Cortex of kidney (tissue), 1 donor: ENCODE measurements at places on chromosomes 1 and 21.

- no peak for DNase-seq
Observed at GRCh38 chr1:51331206-51332100, 1.1 kb upstream of the TTC39A start.

DNA sequence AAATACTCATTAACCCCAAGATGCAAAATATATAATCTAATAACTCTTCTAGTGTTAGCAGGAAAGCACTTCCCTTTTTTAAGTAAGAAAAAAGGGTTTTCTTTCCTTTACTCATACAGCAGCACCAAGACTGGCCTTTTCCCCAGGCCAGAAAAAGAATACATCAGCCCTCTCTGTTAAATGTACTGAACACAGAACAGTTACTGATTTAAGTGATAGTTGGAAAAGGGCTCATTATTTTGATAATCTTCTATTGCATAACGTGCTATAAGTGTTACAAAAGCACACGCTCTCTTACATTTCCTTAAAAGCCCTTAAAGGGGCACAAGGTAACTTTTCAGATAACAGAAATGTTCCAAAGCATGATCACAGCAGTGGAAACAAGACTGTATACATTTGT, 142.9 kb downstream of the TIAM1 start:
- no peak for DNase-seq

DNA sequence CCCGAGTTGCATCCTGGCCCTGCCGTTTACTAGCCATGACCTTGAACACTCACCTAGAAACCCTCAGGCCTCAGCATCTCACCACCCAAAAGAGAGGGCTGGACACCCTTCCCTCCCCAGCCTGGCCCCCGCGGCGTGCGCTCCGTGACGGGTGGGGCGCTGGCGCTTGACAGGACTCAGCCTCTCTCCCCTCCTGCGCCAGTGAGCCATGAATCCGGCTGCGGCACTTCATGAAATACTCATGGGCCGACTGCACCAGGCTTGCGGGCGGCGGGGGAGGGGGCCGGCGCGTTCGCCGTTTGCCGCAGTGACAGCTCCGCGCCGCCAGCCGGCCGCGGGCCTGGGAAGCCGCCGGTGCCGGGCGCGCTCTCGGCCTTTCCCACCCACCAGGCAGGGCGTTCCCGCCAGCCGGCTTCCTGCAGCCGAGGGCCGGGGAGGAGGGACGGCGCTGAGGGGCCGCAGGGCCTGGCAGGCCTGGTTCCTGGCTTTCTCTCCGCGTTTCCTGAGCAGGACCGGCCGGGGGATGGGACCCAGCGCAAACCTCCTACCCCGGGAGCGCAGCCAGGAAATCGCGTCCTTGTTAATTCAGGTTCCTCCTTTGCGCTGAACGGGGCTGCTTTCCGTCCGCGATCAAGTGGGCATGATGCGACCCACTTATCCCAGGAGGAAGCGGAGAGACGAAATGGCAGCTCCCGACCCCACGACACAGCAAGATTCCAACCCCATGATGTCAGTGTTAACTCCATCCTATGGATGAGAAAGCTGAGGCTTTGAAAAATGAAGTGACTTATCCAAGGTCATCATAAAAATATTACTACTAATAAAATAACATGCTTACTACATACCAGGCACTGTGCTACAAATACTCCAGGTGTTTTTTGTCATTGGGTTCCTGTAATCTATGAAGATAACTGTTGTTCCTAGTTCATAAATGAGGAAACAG, 9.1 kb upstream of the LUZP1 start:
- no peak for DNase-seq

DNA sequence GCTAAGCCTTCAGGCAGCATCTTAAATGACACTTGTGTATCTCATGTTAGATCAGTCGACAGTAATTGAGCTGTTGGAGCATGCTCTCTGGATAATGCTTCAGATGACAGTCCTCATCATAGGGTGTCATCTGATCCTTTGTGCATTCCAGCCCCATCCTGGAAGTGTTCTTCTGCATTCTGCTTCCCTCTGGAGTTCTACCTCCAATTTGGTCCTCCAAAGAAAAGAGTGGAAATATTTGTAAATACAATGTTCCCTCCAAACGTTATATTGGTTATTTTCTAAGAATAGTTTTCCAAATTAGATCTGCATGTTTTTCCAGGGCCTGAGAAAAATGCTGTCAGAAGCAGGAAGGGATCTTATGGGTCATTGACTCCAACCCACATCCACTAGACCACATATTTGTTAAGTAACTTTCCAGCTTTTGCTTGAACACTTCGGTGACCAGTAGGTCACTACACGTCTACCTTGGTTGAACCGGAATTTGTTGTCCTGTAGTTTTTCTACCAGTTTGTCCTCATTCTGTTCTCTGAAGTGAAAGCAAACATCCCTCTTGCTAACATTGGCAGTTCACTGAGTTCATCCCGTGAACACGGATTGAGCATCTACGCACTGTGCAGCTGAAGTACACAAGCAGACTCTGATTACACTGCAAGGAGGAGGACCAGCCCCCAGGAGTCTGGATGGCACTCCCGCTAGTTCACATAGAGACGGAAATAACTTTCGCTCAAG, 136.0 kb downstream of the TLR5 start:
- no peak for DNase-seq

GRCh38 chr1:29380532-29380931, 144.2 kb downstream of the PTPRU start:
- no peak for DNase-seq

GRCh38 chr21:21230672-21231071, 232.5 kb downstream of the NCAM2 start:
- no peak for DNase-seq

- DNase-seq = no peak
Observed at GRCh38 chr1:109846162-109846561, 64.5 kb upstream of the CSF1 start.

DNA sequence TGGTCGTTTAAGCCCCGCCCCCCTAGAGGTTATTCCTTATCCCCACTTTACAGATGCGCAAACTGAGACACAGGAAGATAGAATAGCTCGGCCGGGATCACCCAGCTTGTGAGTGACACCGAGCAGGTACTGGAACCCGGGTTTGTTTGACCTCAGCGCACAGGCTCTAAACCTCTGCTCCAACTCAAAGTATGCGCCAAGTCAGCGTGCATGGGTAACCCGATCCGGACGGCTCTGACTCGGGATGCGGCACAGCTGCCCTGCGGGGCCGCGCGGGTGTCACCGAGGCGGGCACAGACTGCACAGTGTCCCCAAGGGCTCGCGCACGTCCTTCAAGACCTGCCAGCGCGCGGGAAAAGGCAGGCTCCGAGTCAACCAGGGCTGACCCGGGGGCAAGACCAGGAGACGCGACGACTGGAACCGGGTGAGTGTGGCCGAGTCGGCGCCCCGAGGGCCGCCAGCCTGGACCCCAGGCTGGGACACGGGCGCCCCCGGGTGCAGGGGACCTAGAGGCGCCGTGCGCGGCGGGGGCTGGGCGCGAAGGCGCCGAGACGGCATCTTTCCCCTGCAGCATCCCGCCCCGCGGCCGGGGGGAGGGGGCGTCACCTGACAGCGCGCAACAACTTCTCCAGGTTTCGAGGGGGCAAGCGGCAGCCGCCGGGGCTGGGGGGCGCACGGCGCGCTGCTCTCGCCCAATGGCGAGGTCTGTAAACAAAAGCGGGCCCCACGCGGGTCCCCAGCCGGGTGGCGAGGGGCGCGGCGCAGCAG, 101.9 kb upstream of the SOD1 start:
- DNase-seq = no peak

DNA sequence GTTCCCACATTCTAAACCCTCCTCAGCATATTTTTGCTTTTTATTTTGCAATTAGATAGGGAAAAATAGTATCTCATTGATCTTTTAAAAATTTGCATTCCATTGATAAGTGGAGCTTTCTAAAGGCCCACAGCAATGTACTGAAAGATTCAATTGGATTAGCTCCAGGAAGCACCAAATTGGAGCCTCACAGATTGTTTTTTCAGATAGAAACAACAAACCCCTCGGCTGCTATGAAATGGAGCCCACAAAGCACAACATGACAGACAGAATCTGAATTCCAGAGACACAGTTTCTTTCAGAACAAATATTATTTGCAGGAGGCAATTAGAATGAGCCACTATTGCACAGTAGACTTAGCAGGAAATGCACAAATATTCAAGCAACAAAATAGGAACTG, 58.9 kb upstream of the KIF26B start:
- DNase-seq = no peak

DNA sequence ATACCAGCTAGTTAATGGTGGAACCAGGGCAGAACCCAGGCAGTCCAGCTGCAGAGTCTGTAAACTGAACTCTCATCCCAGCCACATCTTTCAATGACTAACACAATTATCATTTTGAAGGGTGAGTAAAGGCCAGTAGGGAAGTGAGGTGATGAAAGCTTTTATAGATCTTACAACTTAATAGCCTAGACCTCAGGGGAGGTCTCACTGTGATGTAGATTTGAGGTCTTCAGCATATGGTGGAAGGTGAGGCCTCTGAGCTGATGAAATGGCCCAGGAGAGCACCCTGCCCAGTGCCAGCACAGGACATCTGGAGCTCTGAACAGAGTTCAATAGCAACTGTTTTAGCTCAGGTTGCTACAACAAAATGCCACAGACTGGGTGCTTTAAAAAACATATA, 44.8 kb upstream of the POU2F1 start:
- no peak for DNase-seq

DNA sequence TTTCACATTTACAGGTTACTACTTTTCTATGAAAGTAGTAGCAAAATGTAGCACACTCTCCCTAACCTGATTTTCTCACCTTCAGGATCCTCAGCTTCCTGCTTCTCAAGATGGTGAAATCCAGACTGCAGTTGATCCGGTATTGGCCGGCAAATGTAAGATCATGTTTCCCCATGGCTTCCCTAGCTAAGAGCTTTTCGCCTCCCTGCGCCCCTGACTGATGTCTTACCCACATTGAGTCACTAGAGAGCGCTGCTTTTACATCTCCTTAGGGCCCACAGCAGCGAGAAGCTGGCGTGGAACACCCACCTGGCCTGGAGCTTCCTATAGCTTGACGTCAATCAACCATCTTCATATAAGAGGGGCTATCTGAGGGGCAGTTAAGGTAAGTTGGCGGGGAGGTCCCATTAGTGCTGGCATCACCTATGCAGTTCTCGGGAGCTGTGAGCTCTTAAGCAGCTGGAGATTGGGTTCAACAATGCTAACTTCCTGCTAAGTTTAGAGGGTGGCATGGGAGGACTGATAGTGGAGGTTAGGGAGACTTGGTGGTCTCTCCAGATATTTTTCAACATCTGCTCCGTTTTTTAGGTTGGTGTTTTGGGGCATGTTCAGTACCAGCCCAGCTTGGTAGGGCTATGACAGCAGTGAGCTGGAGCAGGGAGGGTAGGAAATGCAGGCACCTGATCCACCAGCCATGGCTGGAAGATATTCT, 5.5 kb downstream of the PTPN7 start:
- DNase-seq = no peak

DNA sequence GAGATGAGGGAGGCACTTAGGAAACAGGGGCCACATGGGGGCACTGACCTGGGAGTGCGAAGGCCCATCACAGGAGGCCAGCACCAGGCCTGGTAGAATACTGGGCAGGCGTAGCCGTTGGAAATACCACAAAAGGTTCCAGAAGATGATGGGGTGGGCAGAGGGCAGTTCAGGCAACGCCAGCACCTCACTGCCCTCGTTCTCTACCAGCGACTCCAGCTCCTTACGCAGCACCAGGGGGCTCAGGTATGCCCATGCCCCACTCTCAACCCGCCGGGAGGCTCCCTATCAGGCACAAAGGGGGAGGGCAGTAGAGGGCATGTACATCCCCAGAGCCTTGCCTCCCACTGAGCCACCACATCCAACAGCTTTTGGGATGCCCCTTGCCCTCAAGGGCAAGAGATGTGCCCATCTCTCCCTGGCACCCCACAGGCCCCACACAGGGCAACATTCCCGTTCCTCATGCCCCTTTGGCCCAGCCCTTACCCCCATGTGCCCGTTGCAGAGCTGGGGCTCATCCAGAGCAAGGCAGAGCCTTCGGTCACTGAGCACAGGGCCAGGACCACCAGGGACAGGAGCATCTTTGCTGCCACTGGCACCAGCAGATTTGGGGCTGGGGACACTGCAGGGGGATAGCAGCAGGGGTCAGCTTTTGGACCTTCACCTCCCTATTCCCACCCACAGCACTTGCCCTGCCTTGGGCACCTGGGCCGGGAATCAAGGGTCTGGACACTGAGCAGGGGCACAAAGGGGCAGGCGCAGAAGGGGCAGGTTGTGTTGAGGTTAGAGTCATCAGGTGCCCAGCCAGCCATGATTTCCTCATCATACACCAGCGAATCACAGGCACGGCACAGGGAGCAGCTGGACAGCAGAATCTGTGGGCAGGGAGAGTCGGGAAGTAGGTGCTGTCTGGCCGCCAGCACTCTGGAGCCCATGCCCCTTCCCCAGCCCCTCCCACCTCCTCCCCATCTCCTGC, 9.7 kb upstream of the GATAD2B start:
- no peak for DNase-seq

DNA sequence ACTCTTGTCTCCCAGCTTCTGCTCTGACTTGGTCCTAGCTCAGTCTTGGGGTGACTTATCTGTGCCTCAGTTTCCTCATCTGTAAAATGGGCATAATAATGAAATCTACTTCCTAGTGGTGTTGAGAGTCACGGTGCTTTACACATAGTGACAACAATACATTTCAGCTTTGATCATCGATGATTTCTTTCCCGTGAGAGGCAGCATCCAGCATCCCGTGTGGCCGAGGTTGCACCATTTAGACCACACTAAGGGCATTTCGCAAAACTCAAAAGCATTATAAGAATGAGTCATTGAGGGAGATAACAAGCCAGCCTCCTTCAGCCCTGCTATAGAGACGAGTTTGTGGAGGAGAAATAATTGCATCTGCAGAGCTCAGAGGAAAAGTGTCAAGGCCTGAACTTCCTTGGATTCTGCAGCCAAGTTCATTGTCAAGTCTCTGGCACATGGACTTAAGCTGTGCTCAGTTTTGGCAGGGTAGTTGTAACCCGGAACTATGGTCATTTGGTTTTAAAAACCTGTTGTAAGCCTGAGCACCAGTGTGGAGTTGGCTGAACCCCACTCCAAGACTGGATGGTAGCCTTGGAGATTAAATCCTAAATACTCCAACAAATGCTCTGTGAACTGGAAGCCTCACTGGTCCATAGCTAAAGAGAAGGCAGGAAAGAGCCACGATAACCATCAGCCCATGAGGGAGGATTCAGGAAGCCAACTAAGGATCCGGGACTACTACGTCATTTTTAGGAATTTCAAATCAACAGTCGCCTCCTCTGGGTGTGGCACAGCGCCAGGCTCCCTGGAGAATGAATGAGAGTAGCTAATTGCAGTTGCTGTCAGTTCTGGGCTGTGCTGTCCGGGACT, 64.2 kb downstream of the TCP10L start:
- no peak for DNase-seq

DNA sequence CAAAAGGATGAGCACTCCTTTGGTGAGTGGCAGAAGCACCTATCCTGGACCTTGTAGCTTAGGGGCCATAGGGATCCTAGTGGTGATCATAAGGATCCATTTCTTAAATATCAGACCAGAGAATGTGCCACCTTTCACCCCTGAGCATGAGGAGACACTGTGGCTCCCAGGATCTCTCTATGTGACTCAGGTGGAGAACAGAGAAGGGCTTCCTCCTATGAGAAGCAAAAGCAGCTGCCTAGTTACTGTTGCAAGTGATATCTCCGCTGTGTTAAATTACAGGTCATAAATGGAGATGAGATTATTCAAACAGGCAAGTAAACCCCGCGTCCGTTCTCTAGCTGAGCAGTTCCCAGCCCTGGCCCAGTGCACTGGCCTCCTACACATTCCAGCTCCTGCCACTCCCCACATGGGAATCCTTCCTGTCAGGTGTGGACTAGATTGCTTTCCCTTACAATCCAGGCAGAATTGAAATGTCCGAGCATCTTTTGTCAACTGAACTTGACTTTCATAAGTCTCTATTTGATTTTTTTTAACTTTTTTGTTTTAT, 26.3 kb downstream of the CLEC20A start:
- DNase-seq = no peak

- DNase-seq = no peak
Observed at GRCh38 chr1:152506899-152507498, 3.6 kb upstream of the LCE5A start.
